ENCODE measurements at places on chromosomes 2 and 18.

DNA sequence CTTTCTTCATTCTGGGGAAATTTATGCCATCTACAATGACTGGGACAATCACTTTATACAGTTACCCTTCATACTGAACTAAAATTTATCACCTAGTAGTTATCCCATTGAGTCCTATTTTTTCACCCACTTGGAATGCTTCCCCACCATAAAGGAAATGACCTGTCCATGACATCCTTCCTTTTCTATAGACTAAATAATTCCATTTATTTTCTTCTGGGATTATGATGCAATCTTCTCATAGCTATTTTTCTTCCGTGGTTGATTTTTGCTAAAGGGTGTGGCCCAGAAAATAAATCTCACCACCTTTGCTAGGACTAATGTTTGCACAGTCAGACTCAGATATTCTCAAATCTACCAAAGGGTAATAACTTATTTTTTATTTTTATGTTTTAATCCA is 186.1 kb upstream of the NRXN1 start:
- DNase-seq, result no peak

GRCh38 chr2:230878599-230879188 is 14.0 kb downstream of the ITM2C start:
- DNase-seq, result no peak

GRCh38 chr2:148899638-148900318 is 24.8 kb downstream of the KIF5C start:
- no peak for DNase-seq

DNA sequence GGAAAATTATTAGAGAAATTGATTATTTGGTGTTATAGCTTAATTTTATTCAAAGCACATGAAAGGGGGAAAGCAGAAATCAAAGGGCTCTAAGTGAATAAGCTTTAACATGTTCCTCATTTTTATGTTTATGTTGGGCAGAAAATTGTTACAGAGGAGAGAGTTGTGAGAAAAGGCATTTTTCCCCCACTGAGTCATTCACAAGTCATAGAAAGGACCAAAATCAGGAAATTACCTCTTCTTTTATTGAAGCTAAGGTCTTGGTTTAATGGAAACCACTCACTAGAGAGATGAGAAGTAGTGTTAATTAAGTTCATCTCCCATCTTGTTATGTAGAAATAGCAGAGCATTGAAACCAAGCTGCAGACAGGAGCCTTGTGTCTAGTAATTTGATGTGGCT is 175.3 kb upstream of the THUMPD2 start:
- DNase-seq, result no peak

DNA sequence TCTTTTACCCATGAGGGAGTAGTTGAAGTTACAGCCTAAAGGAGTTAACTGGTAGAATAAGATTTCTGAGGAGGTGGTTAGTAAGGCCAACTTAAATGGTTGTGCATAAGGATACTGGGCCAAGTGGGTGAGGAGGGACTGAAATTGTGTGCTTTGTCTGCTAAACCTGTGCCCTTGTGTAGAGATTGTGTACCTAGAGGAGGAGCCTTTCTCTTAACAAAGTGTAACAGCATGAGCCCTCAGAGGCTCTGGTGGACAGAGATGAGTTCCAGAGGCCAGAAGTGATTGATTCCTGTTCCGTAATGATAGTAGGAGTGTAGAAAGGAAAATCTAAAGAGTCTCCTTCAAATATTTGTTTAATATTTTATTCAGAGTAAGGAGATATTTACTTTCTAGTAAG is 42.9 kb downstream of the OTX1 start:
- no peak for DNase-seq

All from H54 (cell line).